Stimulated activated CD8-positive, alpha-beta memory T cell treated with anti-CD3 and anti-CD28 coated beads, Interleukin-12 subunit alpha, Interleukin-12 subunit beta, amount 100 ng/mL, for 1 hour (primary cell): ENCODE measurements at places on chromosomes 6 and 20.

- DNase-seq, result no peak
Measured at GRCh38 chr20:17969278-17969883, 563 bp downstream of the MGME1 start.

DNA sequence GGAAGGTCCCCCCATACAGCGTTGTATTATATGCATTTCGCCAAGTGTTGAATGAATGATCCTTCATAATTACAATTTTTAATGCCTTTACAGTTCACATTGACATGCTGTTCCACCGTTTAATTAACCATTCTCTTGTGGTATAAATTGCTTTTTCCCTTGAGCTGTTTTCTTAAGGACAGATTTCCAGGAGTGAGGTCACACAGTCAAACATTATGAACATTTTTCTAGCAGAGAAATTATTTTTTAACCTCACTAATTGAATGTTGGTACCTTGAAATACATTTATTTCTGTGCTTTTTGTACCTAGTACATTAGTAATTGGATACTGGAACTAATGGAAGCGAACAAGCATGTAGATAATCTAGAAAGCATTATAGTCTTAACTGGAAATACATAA, 76.7 kb upstream of the C20orf144 start:
- DNase-seq, result no peak

DNA sequence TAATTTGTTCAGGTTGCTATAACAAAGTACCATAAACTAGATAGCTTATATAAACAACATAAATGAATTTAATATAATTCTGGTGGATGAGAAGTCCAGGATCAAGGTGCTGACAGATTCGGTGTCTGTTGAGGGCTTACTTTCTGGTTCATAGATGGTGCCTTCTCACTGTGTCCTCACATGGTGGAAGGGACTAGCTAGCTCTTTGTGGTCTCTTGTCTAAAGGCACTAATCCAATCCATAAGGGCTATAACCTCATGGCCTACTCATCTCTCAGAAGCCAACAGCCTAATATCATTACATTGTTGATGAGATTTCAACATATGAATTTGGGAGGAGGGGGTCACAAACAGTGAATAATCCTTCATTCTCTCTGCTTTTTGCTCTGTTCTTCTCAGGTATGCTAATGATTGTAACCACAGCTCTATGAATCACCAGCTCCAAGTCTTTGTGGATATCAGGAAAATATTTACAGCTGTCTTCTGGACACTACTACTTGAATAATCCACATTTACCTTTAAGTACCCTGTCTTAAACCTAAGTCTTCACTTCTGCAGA, 122.3 kb downstream of the NKAIN2 start:
- no peak for DNase-seq

- no peak for DNase-seq
Measured at GRCh38 chr20:18496042-18496441, 983 bp downstream of the RBBP9 start.

- DNase-seq, result peak; percentile 41
Measured at GRCh38 chr6:2952557-2953095, 18.7 kb downstream of the SERPINB6 start.

GRCh38 chr6:10431423-10432164, 16.7 kb upstream of the TFAP2A start:
- DNase-seq, result no peak

DNA sequence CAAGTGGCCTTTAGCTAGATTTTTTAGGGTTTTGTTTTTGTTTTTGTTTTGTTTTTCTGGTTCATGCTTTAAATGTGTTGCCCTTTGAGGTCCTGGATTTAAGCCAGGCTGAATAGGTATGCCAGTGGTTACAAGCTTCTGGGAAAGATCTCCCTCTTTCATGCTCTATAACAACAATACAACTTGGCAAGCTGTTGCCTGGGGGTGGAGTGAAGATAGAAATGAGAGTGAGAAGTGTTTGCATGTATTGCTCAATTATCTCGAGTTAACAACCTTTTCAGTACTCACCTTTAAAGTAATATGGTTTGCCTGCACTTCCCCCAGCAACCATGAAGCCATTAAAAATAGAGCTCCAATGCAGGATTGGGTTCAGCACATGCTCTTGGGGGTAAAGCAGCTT, 19.2 kb upstream of the HAO1 start:
- DNase-seq, result no peak

DNA sequence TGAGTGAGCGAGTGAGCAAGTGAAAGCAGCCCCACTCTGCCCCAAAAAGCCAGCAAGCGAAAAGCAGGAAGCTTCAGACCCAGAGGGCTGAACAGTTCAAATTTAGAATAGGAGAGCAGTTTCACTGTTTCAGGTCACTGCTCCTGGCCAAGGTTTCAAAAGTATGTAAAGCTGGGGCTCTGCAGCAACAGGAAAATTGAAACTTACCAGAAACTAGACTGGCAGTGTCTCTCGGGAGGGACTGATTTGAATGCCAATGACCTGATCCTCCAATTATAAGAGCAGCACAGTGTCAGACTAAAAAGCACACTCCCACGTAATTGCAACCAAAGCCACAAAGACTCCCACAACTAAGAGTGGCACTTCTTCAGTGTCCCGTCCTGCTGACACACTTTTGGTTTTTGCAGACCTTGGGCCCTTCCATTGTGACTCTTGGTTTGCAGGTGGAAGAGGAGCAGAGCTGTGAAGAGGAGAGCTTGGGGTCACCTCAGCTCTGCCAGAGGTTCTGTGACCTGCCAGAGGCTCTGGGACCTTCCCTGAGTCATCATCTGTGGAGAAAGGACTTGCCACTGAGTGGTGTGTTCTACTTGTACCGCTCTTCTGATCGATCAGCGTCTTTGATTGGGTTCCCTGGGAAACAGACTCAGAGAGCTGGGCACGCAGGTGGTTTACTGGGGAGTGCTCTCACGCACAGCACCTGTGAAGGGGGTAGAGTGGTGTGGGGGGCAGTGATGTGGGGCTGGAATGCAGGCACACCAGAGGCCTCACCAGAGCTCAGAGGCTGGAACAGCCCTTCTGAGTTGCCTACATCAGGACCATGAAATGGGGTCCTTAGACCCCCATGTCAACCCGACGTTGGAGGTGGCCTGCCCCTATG, 52.7 kb upstream of the PTGIS start:
- no peak for DNase-seq

GRCh38 chr6:111563581-111563980, 42.1 kb downstream of the TRAF3IP2 start:
- no peak for DNase-seq

DNA sequence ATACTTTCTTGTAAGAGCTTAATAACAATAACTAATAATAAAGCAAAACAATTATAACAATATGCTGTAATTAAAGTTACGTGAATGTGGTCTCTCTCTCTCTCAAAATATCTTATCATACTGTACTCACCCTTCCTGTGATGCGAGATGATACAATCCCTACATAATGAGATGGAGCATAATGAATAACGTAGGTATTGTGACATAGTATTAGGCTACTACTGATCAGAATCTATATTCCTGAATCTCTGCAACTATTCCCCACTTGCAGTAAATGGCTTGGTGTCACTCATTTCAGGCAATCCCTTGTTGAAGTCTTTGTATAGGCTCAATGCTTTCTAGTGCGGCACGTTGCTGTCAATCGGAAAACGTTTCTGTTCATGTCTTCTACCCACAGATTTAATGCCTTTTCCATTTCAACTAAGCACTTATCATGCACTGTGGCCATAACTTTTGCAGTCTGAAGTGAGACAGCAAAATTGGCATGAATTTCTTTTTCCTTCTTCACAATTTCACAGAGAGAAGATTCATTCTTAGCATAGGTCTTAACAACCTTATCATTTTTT, 32.3 kb downstream of the MOXD1 start:
- no peak for DNase-seq

DNA sequence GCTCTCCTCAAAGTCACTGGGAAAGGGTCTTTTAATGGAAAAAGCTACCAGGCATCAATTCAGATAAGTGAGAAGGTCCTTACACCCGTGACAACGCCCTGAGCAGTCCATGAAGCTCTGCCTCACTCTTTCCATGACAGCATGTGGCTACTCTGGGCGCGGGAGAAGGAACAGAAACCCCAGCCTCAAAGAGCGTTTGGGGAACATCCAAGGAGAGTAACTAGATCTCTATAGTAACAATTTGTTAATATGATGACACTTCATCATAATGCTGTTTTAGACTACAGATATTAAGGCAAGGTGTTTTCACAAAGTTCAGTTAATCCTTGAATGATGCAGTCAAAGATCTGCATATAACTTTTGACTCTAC, 55.2 kb downstream of the KIF6 start:
- no peak for DNase-seq

GRCh38 chr6:38282911-38283310, 356.8 kb downstream of the BTBD9 start:
- no peak for DNase-seq

DNA sequence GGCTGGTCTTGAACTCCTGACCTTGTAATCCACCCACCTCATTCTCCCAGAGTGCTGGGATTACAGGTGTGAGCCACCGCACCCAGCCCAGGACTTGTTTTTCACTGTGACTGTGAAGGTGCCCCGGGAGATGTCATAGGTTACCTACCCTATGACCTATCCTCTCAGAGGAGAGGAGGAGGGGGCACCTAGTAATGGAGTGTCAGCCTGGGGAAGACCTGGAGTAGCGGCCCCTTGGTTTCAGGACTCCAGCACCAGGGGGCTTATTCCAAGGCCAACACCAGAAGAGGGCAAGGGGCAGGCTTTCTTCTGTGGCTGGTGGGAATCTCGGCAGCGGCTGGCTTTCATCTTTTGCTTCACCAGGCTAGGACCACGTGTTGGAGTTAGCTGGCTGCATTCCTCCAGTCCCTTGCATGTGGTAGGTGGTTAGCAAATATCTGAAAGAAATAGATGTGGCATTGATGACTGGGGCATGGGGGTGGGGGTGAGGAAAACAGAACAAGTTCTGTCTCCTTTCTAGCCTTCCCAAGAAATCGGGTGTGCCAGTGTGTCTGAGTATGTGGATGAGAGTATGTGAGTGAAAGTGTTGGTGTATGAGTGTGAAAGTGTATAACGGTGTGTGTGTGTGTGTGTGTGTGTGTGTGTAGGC, 7.9 kb upstream of the ITPR3 start:
- DNase-seq, result no peak

GRCh38 chr20:46009816-46010215, 1.1 kb downstream of the MMP9 start:
- no peak for DNase-seq

GRCh38 chr6:55410674-55411073, 83.4 kb downstream of the GFRAL start:
- DNase-seq, result no peak

DNA sequence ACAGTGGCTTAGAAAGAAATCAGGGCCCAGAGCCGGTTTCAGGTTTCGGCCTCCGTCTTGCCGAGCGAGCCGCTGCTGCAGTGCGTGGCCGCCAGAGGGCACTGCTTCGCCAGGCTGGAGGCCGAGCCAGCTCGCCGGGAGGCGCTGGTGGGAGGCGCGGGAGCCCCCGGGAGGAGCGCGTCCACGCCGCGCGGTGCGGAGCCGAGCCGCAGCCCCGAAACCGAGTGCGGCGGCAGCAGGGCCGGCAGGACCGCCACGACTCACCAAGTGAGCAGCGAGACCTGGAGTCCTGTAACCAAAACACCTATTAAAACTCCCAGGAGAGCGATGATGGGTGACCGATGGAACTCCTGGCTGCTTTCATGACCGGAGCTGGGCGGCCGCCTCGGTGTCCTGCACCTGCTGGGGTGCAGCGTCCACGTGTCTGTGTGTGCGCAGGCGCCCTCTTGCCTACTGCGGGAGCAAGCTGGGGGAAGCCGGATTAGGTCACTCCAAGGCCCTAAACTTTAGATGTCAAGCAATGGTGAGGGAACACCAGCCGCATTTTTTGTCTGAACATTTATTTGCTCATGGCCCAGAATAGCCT, 186.9 kb upstream of the UST start:
- peak; percentile 45 for DNase-seq
